ENCODE measurements at places on chromosomes 13 and 19.
A peak's percentile ranks its signal among the peaks of the same experiment; 100 is the strongest.

- no peak for DNase-seq
Measured at GRCh38 chr19:20912973-20913372, 10.1 kb upstream of the ZNF85 start.

- DNase-seq = no peak
Measured at GRCh38 chr13:44857061-44857460, 132.2 kb downstream of the NUFIP1 start.

DNA sequence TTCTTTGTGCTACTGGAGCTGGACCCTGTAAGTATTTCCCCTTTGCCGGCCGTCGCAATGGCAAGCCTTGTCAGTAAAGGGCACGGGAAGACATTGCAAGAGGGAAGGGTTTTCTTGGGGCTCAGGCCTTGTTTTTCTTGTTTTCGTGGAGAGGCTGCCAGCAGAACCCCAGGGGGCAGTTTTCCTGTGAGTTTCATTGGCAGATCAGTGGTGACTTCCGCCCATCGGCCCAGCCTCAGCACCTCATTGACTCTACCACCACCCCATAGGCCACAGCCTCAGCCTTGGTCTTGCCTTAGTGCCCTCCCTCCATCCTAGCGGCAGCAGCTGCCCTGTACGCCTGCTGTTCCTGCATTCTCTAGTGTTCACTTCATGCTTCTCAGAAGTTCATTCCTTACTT, 61.5 kb downstream of the GJA3 start:
- no peak for DNase-seq

- DNase-seq = no peak
Measured at GRCh38 chr13:108283110-108283509, 13.6 kb downstream of the TNFSF13B start.

DNA sequence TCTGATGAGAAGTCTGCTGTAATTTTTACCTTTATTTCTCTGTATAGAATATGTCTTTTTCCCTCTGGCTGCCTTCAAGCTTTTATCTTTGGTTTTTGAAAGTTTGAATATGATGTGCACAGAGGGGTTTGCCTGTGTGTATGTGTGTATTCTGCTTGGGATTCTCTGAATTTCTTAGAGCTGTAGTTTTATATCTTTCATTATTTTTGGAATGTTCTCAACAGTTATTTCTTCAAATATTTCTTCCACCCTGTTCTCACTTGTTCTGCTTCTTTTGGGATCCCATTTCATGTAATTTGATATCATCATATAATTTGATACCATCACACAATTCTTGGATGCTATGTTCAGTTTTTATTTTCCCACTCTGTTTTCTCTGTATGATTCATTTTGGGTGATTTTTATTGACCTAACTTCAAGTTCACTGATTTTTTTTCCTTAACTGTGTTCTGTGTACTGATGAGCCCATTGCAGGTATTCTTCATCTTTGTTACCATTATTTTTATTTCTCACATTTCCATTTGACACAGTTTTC, 7.5 kb downstream of the COG3 start:
- no peak for DNase-seq

DNA sequence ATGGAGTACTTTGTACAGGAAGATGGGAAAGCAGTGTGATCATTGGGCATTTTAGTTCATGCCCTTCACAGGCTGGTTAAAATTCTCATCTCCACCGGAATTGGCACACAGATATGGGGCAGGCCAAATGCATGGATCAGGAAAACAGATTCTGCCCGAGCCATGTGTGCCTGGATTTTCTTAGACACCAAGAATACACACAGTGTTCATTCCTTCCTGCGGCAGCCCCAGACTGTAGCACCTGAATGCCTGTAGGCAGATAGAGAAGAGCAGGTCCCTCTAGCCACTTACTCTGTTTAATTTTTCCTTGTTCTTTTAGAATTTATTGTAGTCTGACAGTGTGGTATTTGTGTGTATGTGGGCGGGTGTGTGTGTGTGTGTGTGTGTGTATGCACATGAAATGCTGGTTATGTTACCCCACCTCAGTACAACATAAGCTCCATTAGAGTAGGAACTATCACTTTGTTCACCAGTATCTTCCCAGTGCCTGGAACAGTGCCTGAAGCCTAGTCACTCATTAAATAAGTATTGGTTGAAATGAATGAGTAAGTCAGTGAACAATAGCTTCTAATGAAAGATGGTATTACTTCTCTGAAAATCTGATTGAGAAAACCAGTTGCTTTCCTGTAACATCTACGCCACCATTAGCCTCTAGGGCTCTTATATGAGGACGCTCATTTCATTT, 41.7 kb downstream of the FRY start:
- DNase-seq = no peak

DNA sequence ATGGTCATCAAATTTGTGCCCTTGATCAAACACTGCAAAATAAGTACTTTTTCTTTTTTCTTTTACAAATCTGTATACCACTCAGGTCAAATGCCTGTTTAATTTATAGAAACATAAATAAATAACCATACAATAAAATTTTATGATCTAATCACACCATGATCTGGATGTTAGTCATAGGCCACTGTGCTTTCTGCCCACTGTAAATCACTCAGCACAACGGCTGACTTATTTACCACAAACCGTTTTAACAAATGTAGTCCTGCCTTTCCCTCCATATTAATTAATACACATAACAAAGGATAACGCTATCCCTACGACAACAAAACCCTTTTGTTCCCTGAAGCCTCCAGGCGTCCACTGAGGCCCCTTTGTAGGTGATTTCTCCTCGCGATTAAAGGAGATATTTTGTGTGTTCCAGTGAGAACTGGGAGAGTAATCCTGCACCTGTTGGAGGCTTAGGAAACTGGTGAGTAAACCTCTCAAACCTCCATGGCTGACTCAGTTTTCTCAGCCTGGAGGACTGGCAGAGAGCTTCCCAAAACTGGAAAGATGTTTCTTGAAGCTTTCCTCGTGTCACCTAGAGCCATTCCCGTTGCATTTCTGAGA, 477.1 kb upstream of the SGCG start:
- DNase-seq = no peak

DNA sequence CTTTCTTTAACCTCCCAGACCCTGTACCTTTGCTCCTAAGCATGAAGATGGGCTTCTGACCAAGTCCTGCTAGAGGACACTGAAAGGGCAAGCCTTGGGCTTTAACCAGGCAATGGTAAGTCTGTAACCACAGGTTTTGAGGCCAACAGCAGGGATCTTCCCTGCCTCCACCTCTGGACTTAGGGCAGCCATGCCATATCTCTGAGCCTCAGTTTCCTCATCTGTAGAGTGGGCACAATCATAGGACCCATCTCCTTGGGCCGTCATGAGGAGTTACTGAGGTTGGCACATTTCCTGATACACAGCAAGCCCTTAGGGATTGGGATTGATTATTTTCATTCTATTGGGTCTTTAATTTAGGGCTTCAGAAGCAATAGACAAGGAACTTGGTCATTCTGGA, 14.7 kb downstream of the KLK1 start:
- no peak for DNase-seq

DNA sequence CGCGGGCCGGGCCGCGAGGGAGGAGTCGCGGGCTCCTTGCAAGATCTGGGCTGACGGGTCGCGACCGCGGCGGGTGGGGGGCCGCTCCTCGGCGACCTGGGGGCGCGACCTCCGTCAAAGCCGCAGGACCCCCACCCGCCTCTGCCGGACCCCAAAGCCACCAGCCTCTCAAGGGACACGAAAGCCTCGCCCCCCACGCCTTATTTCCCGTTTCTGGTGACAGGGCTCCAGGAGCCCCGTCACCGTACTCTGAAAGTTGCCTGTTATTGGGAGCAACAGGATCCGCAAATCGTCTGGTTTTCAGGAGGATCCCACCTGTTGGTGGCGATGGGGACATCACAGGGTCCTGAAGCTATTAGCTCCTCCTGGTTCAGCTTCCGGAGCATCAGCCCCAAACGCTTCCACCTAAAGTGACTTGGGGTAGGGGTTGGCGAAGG, 530 bp downstream of the MAU2 start:
- DNase-seq = no peak

DNA sequence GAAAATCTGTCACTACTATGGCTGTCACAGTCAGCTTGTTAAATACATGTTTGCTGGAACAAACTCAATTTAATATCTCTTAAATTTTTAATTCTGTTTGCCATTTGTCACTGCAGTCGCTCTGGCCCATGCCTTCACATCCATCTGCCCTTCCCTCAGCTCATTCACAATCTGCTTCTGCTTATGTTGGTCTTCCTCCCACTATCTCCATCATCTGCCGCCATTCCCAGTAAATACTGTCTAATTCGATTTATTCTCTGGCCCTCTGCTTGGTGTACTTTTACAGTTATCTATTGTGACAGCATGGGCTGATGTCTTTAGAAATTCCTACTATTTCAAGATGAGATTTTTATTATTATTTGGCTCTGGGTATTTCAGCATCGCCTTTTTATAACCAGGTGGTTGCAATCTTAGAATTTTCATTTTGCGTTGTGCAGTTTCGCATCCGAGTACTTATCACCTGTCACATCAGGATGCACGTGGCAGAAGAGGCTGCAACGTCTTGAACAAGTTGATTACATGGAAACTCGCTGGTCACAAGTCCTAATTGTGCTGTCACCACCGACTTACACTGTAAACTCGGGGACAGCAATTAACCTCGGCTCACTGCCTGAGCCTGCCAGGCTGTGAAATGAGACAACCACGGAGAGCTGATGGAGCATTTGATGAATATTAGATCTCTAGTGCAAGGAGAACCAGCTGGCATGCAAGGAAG, 158.4 kb downstream of the MYO16 start:
- DNase-seq = no peak

DNA sequence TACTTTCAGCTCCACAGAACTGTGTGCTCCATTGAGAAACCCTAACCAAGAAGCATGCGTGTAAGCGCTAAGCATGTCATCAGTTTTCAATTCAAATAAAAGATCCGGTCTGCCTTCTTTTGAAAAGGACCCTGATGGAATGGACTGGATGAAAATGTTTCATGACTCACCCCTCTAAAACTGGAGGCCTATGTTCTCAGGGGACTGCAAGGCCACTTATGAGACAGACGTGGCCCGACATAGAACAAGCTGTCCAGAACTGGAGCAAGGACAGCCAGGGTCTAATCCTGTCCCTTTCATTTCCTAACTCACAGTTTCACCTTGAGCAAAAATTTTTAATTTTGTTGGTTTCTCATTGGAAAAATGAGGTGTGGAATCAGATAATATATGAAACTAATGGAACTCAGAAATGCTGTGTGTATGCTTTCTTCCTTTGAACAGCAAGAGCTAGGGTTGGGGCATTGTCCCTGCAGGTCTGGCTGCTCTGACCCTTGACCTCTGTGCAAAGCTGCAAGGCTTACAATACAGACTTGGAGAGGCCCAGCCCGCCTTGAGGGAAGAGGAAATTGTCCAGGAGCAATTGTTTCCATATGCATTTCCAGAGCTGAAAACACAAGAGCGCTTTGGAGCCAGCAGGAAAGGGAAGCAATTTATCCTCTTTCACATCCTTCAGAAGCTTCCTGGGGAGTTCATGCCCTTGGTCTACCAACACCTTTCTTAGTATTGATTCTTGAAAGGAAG, 553.4 kb upstream of the KLF12 start:
- DNase-seq = no peak

GRCh38 chr19:17932485-17933338, at the start of gene CCDC124:
TSS of gene CCDC124 (plus strand) at chr19:17933015. CDS start at chr19:17936421, 3,406 bp downstream.
- DNase-seq = peak; percentile 76

DNA sequence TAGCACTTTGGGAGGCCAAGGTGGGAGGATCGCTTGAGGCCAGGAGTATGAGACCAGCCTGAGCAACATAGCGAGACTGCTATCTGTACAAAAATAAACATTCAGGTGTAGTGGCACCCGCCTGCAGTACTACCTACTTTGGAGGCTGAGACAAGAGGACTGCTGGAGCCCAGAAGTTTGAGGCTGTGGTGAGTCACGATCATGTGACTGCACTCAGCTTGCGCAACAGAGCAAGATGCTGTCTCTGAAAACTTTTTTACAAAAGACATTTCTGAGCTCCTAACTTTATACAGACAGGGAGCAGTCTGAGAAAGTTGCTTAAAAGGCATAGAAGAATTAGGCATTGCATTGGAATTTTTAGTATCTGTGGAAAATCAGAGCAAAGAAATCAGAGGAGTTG, 10.4 kb upstream of the TBC1D4 start:
- no peak for DNase-seq

DNA sequence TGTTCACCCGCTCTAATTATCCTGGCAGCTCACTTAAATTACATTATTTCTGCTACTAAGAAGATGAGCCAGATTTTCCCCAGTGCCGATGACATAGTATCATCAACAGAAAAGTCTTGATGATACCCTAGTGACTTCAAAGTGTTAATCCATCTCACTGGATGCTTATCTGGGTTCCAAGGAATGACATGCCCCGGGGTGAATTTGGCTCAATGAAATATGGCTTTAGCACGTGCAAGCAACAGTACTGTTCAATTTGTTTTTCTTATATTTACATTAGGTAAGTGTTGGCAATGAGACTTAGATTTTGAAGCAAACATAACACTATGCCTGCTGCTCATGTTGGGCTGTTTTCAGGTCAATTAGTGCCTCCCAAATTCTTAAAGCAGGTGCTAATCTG, 548.2 kb upstream of the SLITRK1 start:
- DNase-seq = no peak

DNA sequence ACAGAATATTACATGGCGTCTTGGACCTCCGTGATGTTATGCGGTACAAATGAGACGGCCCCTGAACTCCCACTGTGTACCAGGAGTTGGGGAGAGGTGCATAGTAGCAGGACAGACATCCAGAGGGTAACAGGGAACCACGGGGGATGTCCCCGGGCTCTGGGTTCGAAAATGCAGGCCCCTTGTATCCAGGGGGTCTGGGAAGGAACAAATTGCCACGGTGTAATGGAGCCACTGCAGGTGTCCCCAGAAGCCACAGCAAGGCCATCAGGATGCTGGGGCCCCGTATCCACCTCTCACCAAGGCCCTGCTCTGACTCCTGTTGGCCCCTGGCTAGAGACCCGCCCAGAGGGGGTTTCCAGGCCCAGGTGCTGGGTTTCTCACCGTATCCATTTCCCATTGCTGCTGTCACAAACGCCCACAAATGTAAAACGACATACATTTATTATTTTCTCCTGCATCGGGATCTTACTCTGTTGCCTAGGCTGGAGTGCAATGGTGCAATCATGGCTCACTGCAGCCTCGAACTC, 77.8 kb downstream of the INSR start:
- DNase-seq = no peak

DNA sequence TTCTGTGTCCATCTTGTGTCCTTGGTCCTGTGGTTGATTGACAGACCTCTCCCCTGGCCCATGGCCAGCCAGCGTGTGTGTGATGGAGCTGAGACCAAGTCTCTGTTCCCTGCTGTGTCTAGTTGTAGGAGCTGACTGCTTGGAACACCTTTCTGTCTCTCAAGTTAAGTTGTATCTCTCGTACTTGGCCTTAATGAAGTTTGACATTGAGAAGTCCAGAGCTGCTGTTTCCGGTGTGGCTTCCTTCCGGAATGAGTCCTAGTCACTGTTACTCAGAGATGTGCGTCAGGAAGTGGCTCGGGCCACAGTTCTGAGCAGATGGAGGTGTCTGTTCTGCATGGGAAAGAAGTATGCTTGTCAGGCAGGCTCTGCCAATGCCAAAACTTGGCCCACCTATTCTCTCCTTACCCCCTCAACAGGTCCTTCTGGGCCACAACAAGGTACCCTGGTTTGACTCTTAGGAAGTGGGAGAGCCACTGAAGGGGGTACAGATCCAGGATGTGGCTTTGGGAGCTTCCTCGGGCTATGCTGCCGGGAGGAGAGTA, 54.3 kb downstream of the GATAD2A start:
- DNase-seq = no peak

GRCh38 chr19:10271543-10272086, 695 bp downstream of the ICAM1 start:
- DNase-seq = no peak

- DNase-seq = no peak
Measured at GRCh38 chr13:91326146-91326545, 21.3 kb upstream of the MIR17HG start.

All from AG09319 (cell line).